HCT116 (cell line): ENCODE measurements at places on chromosomes 12 and 14.

GRCh38 chr14:101843665-101844064, 82.2 kb downstream of the PPP2R5C start:
- no peak for DNase-seq

GRCh38 chr12:122276242-122276641, 9.9 kb upstream of the VPS33A start:
- no peak for DNase-seq

- DNase-seq, result no peak
Observed at GRCh38 chr12:18749386-18749957, 11.6 kb downstream of the CAPZA3 start.

- DNase-seq, result no peak
Observed at GRCh38 chr12:119594772-119595445, 1.3 kb downstream of the TMEM233 start.

DNA sequence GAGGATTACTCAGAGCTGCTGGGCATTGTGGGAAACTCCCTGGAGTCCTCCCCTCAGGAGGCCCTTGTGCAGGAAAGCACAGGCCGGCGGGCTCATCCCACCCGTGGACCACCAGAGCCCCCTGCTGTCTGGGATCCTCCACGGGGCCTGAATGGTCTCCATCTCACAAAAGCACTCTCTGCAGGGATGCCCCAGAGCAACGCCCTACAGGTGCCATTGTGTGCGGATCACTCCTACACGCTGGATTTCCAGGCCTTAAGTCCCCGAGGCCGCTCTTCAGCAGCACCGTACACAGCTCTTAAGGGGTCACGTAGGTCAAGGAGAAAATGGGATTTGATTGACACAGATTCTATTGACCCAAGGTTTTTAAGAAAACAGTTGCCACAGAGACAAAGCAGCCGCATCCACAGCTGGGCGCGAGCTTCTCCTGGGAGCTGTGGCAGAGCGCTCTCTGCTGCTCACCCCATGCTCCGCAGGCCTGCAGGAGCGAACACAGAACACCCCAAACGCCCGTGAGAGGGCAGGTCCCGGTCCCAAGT, 36.7 kb upstream of the RIMBP2 start:
- no peak for DNase-seq

GRCh38 chr12:118271770-118272417, 100.8 kb downstream of the TAOK3 start:
- no peak for DNase-seq
